H54 (cell line): ENCODE measurements at places on chromosomes 2 and 18.

GRCh38 chr2:239926587-239927232, 98.4 kb downstream of the NDUFA10 start:
- no peak for DNase-seq

DNA sequence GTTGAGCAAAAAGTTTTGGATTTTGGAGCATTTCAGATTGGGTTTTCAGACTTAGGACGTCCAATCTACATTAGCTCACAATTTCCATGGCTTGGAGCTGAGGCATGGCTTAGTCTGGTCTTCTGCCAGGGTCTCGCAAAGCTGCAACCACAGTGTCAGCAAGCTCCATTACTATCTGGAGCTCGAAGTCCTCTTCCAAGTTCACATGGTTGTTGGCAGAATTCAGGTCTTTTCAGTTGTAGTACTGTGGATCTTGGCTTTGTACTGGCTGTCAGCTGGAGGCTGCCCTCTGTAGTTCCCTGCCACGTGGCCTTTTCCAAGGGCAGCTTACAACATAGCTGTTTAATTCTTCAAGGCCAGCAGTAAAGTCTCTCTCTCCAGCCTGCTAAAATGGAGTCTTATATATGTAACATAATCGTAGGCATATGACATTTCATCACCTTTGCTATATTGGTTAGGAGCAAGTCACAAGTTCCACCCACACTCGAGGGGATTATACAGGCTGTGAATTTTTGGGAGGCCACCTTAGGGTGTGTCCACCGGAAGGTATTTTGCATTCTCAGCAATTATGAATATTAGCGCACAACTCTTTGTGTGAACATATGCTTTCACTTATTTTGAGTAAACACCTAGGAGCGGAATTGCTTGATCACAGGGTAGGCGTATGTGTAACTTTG, 41.5 kb upstream of the EPC2 start:
- no peak for DNase-seq

DNA sequence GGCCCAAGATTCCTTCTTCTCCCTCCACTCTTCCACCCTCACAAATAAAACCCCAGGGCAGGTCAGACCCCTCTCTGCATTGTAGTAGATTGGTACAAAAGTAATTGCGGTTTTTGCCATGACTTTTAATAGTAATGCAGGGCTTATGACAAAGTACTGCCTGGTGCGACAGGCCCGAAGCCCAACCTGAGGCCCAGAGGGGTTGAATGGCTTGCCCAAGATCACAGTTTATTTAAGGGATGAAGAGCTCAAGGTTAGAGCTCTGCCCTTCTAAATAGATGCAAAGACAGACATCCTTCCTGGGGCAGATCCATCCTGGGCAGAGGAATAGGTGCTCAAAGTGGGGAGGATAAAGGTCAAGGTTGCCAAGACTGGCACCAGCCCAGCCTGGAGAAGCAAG, 899 bp upstream of the PSTPIP2 start:
- no peak for DNase-seq

DNA sequence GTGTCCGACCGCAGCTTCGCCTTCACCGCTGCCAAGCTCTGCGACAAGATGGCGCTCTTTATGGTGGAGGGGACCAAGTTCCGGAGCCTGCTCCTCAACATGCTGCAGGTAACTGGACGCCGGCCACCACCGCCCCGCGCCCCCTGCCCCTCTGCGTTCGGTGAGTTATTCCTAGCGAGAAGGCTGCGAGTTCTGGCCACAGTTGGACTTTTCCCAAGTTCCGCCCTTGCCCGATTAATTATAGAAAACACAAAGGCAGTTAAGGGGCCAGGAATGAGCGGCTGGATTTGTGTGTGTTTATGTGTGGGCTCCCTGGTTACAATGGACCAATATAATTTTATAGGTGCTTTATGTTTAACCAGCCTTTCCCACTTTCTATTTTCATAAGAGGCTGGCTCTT, 189.2 kb downstream of the SMAD7 start:
- no peak for DNase-seq

DNA sequence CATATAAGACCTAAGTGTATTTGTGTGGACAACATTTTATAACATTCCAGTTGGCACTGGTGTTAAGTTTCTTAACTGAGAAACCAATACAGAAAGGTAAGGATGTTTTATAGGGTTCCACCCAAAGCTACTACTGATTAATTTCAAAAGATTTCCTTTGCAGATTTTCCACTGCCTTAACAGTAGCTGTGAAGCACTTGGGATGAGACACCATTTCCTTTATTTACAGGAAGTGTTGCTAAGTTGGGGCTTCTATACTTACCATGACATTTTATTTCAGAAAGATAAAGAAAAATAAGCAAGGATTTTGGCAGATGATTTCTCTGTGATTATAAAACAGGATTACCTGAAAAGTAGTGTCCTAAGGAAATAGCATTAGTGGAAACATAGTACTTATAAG, 234.3 kb downstream of the CALCRL start:
- no peak for DNase-seq

DNA sequence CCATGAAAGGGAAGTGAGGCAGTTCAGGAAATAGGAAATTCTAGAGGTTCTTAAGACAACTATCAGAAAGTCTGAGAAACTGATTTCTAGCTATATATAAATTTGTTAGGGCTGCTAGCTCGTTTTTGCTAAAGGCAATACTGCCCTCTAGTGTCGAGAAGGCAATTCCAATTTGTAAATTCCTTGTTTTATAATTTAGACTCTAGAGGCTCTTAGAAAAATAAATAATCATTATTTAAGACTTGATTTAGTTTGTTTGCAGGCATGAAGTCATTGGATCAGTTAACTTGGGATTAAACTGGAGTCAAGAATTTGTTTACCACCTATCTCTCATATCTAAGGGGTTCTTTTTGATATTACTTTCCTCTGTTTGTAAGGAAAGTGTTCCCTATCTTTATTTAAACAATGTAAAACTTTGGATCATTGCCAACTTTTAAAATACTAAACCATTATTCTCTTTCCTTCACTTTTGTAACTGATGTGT, 66.2 kb downstream of the ACVR2A start:
- no peak for DNase-seq

DNA sequence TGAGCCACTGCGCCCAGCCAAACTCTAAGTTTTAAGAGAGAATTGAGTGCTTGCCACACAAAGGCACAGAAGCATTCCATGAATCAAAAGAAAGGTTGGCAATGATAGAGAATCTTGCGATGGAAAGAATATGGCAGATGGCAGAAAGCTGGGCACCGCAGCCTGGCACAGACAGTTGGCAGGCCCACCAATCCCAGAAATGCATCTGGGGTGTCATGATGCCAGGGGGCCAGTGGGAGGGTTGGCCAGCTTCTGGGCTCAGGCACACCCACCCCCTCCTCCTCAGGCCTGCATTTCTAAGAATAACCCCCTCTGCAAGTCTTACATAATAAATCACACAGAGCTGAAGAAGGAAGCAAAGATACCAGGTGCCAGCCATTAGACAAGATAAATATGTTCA, 19.6 kb downstream of the ZNF2 start:
- no peak for DNase-seq

DNA sequence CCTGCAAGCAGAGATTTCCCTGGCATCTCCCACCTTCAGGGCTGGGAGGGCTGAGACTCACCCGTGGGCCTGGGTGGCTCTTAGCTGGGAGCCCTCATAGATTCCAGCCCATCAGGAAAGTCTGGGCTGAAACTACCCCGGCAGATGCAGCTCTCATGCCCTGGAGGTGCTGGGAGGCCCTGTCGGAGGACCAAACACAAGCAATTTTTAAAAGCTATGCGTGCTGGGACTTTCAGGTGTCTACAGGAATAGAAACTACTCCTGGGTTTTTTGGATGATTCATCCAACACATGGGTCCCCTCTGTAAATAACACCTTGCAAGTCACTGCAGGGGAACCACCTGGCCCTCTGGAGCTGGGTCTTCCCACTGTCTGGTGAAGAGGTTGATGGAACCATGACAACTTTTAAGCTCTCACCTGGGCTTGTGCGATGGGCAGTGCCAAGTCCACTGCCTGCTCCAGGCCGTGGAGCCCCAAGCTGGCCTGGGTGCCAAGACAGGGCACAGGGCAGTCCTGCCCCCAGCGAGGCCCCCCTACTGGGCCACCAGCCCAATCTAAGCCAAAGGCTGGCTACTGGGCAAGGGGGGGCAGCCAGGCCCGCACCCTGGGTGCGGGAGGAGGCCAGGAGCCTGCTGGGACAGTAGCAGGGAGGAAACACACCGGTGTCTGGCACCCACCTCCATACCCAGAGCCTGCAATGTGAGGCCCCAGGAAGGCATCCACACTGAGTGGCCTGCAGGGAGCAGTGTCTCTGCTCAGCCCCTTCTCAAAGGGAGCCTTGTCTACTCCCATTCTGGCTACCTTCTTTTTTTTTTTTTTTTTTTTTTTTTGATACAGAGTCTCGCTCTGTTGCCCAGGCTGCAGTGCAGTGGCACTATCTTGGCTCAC, 1.1 kb upstream of the GPR55 start:
- no peak for DNase-seq

DNA sequence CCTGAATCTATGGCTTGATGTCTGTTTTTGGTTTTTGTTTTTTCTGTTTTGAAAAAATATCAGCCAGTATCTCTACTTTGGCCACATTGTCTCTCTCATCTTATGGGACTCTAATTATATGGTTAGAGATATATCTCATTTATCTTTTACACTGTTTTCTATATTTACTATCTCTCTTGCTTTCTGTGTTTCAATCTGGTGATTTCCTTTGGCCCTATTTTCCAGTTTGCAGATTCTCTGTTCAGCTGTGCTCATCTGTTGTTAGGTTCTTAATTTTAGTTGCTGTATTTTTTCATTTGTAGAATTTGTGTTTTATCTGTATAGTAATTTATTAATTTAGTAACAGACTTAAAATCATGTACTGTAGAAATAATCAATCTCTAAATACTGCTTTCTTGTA, 41.3 kb upstream of the ELAC1 start:
- no peak for DNase-seq

DNA sequence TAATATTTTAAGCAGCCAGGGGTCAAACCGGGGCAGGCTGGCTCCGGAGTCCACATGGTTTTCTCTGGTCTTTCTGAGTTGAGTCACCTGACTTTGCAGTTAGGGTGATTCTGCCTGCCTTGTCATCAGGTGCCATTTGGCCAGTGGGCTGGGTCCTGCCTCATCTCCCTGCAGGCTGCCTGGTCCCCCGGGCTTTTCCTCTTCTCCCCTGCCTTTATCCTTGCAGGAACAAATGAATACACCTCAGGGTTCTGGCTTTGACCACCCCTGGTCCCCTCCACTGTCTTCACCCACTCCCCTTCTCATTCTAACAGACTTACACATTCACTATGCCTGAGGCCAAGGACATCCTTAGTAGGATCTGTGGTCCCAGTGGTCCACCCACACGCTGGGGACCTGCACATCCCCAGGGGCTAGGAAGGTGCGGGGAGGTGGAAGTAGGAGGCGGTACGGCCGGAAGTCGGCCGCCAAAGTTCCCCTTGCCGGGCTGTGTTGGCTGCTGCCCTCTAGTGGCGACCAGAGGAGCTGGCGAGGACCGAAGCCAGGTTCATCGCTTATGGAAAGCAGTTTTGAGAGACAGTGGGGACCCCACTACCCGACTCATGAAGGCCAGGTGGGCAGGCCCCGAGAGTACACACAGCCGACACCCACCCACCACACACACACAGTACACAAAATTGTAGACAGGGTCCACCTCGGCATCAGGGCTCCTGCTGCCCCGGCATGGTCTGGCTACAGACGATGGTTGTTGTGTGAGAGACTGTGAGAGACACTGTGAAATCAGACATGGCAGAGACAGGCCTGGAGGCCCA, 6.3 kb upstream of the TEX261 start:
- DNase-seq = peak; percentile 77

DNA sequence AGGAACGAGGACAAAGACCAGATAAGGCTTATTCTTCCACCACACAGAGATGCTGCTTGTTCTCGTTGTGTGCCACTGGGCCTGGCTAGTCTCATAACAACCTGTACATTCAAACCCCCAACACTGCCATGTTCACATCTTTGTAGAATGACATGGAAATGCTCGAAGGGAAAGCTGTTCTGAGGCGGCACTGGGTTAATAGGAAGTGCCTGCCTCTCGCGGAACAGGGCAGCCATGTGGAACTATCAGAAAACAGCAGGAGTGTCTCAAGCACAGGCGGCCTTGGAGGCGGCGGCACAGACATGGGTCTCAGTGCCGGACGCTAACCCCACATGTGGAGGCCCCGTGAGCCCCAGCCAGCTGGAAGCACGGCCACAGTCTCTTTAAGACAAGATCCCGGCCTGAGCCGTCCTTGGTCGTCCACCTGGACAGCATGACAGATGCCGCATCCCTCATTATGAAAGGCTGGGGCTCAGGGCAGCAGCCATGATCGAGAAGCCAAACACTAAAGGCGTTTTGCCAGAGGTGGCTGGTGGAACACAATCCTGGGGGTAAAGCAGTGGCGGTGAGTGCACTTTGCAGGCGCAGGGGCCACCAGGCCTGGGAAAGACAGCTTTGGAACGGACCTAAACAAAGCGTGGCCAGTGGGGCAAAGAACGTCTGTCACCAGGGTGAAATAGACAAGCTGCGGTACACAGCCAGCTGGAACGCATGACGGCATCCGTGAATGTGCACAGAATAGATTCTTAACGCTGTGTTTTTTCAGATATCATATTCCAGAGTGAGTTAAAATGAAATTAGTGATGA, 161.0 kb downstream of the HDAC4 start:
- DNase-seq = no peak

GRCh38 chr2:230657462-230657861, 55.2 kb upstream of the CAB39 start:
- DNase-seq = no peak

GRCh38 chr2:98801286-98801685, 70.4 kb upstream of the MGAT4A start:
- DNase-seq = no peak

GRCh38 chr2:240872317-240873097, 3.9 kb downstream of the AGXT start:
- no peak for DNase-seq

DNA sequence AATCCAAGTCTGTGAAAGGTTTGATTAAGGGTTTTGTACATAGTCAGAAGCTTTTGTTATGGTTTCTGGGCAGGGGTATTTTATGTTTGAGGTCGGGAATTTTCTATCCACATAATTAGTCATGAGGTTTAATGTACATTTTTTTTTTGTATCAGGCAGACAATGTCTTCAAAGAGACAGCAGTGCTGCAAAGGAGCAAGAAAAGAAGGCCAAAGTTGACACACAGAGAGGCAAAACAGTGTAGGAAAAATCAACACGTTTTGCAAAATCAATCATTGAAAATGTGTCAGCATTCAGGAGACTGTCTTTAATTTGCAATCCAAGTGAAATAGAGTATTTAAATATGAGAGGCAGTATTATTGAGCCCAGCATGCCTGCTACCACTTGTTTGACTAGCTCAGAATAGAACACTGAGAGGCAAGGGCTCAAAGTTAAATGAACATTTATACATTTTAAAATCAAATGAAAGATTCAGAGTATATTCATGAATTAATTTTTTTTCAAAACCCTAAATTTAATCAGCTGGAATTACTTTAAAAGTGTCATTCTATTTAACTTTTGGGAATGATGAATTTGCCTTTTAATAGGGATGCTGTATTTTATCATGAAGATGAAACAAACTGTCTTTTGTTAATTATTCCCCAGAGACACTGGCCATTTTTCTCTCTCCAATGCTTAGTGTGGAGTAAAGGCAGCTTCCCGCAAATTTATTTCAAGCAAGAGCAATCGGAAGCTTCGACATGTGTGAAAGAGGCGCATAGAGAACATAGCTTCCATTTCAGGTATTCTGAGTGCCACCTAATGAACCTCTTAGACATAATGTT, 11.3 kb downstream of the VRK2 start:
- no peak for DNase-seq
